T-helper 1 cell (primary cell): ENCODE measurements at places on chromosomes 4 and X.

DNA sequence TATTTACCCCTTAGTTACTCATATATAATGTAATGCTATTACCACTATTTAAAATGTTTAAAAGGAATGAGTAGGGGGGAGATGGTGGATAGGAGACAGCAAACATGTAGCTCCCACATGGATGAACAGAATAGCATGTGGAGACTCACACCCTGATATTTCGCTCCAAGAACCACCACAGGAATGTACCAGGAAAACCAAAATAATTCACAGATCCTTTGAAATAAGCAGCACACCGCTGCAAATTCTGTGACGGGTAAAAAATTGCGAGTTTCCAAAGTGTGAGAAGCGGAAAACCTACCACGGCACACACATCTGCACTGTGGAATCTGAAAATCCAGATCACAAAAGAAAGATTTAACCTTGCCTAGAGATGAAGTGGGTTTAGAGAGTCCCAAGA is 428.2 kb downstream of the TLL1 start:
- no peak for DNase-seq

GRCh38 chrX:1466232-1466661 is 13.5 kb upstream of the ASMTL start:
- no peak for DNase-seq

DNA sequence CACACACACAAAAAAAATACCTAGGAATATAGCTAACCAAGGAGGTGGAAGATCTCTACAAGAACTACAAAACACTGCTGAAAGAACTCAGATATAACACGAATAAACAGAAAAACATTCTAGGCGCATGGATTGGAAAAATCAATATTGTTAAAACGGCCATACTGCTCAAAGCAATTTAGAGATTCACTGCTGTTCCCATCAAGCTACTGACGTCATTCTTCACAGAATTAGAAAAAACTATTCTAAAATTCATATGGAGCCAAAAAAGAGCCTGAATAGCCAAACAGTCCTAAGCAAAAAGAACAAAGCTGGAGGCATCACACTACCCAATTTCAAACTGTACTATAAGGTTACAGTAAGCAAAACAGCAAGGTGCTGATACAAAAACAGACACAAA is 390.2 kb downstream of the IDS start:
- no peak for DNase-seq

GRCh38 chrX:3143043-3143799 is 102.0 kb downstream of the ARSF start:
- no peak for DNase-seq

GRCh38 chrX:11789809-11790208 is 31.8 kb downstream of the MSL3 start:
- no peak for DNase-seq

GRCh38 chr4:43999669-44000068 is 448.9 kb downstream of the KCTD8 start:
- no peak for DNase-seq

GRCh38 chr4:85393201-85393600 is 81.7 kb upstream of the ARHGAP24 start:
- DNase-seq: no peak

DNA sequence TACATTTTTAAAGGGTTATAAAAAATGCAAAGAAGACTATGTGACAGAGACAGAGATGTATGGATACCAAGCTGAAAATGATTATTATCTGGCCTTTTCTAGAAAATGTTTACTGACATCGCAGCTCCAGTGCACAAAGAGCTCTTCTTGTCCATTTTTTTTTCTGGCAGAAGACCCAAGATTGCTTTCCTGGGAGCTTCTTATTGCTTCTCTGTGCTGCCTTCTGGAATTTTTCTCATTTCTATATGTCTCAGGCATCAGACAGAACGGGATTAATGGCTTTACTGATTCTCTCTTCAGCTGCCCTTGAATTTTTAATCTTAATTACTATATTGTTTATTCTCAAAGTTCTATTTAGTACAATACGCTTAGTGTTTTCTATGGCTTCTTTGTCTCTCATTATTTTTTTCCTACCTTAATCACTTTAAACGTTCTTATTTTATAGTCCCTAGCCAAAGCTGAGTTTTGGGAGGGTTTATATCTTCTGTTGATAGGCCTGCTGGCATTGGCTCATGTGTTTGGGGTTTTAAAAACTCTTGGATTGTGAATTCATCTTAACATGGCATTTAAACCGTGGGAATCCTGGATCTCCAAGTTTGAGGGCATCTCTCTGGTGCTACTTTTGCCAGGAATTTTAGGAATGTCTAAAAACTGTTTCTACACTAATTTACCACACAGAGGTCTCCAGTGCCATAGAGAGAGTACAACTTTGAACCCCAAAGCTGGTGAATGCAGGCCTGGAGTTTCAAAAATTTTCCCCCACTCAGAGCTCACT is 138.9 kb upstream of the LNX1 start:
- no peak for DNase-seq
